ENCODE measurements at places on chromosomes 16 and 17.

- no peak for DNase-seq
These were observed 40.7 kb upstream of the TANC2 start for GRCh38 chr17:62925267-62925836.

- DNase-seq, result no peak
These were observed 13.3 kb downstream of the SEC14L1 start for GRCh38 chr17:77153999-77154586.

- DNase-seq, result no peak
These were observed 572 bp downstream of the PSMB6 start for GRCh38 chr17:4796552-4796920.

GRCh38 chr16:23705517-23705902 is 7.5 kb downstream of the ERN2 start:
- DNase-seq, result no peak

DNA sequence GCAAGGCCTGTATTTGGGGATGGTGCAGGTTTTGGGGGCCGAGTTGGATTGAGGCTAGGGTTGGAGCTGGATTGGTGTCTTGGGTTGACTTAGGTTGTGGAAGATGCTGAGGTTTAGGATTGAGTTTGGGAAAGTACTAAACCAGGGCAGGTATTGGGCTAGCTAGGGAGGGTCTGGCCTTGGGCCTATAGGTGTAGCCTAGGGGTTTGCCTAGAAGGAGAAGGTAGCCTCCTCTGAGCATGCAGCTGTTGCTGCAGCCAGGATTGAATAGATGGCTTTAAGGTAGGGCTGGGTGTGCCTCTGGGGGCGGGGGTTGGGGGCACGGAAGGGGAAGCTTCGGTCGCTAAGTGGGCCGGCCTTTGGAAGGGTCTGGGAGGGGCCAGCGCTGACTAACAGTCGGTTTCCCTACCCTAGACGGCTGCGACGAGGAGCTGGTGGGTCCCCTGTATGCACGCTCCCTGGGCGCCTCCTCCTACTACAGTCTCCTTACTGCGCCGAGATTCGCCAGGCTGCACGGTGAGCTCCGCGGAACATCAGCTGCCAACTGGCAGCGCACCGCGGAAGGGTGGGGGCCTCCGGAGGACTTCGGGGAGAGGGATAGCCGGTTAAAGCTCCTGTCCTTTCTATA is 1.2 kb downstream of the CNTNAP1 start:
- no peak for DNase-seq

GRCh38 chr17:63984651-63985386 is 12.1 kb upstream of the SCN4A start:
- DNase-seq, result peak; percentile 63

DNA sequence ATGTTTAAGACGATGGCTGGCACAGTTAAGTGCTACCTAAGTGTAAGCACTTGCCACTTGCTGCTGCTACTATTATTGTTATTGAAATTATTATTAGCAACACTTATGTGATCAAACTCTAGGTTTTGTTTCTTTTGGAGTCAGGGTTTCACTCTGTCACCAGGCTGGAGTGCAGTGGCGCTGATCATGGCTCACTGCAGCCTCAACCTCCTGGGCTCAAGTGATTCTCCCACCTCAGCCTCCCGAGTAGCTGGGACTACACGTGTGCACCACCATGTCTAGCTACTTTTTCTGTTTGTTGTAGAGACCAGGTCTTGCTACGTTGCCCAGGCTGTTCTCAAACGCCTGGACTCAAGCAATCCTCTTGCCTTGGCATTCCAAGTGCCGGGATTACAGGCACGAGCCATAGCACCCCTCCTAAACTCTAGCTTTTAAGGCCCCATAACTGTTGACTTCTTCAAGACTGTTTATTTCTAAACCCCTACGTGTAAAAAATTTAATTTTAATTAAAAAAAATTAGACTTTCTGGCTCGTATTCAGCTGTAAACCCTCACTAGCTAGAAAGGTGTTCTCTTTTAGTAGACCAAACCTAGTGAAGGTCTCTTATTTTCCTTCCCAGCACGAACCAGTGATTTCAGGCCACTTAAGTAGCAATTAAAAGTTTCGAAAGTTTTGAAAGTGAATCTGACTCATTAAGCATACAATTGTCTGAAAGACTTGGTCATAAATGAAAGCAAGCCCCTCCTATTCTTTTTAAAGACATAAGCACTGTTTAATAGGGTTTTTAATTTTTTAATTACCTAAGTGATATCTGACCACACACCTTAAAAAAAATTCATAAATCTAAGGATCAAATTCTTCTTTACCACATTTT is 11.7 kb upstream of the SCNN1B start:
- no peak for DNase-seq

- no peak for DNase-seq
These were observed 393 bp downstream of the PSMC3IP start for GRCh38 chr17:42577140-42577531.

GRCh38 chr17:14747603-14747950 is 446.7 kb downstream of the HS3ST3B1 start:
- DNase-seq, result no peak

Measured in GM04503 (cell line).